ENCODE measurements at places on chromosomes 1 and 21.

DNA sequence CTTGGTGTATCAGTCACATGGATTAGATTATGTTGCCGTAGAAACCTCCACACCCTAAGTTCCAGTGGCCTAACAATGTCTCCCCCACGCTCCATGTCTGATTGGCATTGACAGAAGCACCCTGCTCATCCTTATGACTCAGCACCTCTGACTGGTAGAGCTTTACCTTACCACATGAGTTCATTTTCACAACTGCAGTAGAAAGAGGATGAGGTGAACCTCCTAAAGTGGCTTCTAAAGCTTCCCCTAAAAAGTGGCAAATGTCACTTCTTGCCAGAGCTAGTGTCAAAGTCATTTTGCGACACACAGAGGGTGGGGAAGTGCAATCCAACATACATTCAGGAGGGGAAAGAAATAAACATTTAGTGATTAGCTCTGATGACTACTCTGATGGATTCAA is 30.6 kb upstream of the LYPD8 start:
- DNase-seq = no peak

GRCh38 chr1:40620586-40621210 is 44.8 kb downstream of the RIMS3 start:
- no peak for DNase-seq

DNA sequence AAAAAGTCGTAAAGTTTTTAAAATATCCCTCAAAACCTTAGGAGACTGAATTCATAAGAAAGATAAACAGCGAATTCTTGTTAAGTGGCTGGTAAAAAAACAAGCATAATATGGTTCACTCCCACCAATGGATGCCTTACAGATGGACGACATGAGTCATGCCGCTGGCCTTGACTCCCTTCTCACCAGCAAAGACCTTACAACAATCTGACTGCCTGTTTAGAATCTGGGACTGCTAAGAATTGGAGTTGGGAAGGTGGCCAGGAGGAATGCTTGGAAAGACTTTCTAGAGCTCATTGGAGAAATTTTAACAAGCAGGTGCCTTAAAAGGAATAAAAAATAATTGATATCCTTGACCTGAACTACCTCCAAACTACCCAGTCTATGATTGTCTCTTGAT is 206.9 kb upstream of the FMN2 start:
- DNase-seq = no peak

GRCh38 chr1:158126425-158126824 is 54.3 kb upstream of the CD1D start:
- DNase-seq = no peak

DNA sequence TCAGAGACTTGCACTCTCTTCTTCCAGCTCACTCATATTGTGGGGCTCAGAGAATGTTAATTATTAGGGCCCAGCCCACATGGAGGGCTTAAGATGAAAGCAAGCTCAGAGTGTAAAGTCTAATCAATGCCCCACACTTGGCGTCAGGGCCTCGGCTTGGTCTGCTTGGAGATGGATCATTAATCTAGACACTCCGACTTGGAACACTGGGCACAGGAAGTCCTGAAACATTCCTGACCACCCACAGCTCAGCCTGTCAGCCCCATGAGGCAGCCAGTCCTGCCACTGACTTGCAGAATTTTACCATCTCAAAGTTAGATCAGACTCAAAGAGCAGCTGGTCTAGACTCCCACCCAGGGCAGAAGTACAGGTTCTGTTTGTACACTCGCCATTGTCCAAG is 69.8 kb upstream of the TRABD2B start:
- DNase-seq = no peak

DNA sequence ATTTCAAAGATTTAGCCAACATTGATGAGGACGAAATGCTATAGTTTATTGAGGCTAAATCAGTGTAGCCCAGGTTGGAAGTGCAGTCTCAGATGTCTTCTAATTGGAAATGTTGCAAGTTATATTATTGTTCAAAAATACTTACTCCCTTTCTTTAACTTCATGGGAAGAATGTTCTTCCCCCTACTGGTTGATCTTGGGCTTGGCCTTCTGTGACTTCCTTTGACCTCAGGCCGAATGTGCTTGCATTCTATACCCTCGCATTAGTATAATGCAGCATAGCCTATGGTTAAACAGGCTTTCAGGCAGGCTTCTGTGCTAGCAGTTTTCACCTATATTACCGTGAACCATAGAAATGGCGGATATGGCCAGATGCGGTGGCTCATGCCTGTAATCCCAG is 77.3 kb downstream of the RPE65 start:
- DNase-seq = no peak

GRCh38 chr1:21084111-21084810 is 92.4 kb downstream of the EIF4G3 start:
- DNase-seq = no peak

DNA sequence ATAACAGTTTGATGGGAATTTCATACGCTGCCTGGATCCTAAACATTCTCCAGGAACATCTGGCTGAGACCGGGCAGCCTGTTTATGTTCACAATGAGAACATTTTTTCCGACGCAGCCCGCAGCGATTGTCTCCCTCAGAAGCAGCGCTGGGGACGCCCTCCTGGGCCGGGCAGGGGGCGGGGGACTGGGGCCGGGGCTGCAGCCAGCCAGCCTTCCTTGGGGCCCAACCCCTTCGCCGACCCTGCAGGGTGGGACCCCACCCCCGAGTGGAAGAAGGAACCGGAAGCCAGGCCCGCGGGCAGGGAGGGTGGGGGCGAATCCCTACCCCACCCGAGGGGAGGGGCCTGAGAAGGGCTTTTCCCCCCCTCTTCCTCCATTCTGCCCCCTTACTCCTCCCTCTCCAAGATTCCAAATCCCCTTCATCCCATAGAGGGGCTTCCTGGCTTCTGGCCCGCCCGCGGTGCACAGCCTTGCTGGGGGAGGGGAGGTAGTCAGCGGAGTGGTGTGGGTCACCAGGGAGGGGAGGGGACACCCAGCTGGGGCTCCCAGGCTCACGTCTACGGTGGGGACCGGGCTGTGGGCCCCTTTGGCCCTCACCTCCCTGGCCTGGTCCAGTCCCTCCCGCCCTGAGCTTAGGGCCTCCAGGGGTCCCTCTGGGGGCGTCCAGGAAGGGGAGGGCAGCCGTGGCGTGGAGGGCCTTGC is 60.6 kb downstream of the WNT9A start:
- peak; percentile 30 for DNase-seq

GRCh38 chr1:17958704-17959103 is 148.9 kb upstream of the IGSF21 start:
- DNase-seq = no peak

DNA sequence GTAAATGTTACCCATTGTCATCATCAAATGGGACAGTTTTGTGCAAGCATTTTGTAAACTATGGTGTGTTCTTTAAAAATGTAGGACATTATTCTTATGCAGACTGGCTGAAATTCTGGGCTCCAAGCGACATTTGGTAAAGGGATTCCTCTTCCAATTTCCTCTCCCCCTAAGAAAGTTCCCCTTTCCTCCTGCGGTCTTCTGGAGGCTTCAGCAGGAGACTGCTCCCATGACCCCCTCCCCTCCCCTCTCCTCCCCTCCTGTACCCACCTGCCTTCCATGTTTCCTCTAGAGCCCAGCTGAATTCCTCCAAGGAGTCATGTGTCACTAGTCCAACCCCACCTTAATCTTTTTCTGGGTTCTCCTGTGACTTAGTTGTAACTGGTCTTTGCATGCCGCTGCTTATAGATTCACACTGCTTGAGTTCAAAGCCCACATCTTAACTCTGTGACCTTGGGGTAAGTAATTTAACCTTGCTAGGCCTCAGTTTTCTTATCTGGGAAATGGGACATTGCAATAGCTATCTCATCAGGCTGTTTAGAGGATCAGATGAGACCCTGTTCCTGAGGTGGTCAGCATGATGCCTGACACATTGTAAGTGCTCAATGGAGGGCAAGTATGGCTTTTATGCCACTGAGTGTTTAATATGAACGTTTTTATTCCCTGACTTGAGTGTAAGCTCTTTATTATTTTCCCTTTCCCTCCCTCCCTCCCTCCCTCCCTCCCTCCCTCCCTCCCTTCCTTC is 69.9 kb upstream of the WDR26 start:
- no peak for DNase-seq

DNA sequence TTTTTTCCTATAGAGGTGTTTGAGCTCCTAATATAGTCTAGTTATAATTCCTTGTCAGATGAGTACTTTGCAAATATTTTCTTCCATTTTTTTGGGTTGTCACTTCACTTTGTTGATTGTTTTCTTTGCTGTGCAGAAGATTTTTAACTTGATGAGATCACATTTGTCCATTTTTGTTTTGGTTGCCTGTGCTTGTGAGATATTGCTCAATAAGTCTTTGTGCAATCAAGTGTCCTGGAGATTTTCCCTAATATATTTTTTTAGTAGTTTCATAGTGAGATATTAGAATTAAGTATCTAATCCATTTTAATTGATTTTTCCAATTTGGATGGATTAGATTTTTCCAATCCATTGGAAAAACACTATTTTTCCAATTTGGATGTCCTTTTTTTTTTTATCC is 1395.5 kb downstream of the PLA2G4A start:
- no peak for DNase-seq

DNA sequence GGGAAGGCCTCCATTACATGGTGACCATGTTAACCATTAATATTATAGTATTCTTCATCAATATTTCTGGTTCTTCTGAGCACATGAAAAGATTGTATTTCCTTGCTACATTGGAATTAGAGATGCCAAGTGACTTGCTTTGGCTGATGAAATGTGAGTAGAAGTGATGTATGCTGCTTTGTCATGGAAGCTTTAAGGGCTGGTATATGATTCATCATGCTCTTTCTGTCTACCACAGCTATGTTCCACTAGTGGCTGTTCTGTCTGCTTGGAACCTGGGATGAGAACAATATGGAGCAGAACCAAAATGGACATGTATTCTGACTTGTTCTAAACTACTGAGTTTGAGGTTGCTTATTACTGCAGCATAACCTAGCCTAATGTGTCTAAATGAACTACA is 163.3 kb downstream of the TM2D1 start:
- DNase-seq = no peak

GRCh38 chr1:106055855-106056254 is 1000.6 kb upstream of the PRMT6 start:
- no peak for DNase-seq

- DNase-seq = no peak
Observed at GRCh38 chr1:171965777-171966176, 124.5 kb downstream of the DNM3 start.

DNA sequence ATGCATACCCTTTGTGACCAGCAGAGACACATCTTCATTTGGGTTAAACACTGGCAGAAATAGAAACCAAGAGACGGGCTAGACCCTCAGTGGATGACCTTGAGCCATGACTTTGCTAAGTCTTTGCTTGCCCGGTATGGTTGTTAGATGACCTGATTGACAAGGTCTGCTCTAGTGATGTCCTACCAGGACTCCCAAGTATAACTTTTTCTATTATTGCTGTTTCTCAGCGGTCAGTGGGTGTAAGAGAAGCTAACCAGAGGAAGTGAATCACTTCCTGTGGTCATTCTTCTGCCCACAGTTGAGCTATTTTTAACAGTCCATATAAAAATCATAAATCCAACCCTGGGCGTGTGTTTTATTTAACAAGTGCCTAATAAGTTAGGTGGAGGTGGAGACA is 126.2 kb upstream of the ETS2 start:
- DNase-seq = no peak

DNA sequence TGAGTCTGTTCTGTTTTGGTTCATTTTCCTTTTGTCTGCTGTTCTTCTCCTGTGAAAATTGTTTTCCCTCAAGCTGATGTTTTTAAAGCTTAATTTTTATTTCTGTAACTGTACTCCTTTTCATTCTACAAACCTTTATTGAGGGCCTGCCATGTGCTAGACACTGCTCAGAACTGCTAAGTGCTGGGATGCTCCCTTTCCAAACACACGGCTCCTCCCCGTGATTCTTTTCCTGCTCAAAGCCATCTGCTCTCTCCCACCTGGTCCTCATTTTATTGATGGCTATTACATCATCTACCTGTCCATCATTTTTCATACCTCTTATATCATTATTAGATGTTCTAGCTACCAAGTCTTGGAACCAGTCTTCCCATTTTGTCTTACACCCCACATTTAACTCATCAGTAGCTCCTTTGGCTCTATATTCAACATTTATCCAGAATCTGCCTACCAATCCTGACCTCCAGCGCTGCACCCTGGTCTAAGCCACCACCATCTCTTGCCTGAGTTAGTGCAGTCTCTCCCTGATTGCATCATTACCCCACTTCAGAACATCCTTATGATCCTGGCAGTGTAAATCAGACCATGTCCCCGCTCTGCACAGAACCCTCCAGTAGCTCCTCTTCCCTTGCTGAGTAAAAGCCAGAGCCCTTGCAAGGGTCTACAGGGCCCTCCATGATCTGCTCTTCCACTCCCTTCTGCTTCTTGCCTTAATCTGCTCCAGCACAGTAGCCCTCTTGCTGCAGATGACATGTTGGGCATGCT is 118.1 kb downstream of the CACNA1E start:
- DNase-seq = no peak

- DNase-seq = no peak
Observed at GRCh38 chr1:10774615-10775310, 21.7 kb downstream of the CASZ1 start.

- DNase-seq = no peak
Observed at GRCh38 chr1:175192111-175192629, 406 bp downstream of the KIAA0040 start.

- no peak for DNase-seq
Observed at GRCh38 chr1:223827193-223827663, 18.5 kb downstream of the TP53BP2 start.

DNA sequence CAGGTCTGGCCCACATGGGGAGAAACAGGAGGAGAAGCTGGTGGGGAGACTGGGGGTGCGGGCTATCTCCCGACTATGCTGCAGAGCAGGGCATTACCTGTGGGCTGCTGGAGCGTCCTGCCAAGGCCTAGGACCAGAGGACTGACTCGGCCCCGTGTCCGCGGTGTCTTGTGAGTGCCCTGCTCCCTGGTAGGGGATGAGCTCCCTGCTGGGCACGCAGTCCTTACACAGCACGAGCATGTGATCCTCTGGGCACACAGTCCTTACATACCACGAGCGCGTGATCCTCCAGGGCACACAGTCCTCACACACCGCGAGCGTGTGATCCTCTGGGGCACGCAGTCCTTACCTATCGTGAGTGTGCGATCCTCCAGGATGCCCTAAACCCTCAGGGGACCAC is 31.8 kb upstream of the CSF3R start:
- DNase-seq = no peak

DNA sequence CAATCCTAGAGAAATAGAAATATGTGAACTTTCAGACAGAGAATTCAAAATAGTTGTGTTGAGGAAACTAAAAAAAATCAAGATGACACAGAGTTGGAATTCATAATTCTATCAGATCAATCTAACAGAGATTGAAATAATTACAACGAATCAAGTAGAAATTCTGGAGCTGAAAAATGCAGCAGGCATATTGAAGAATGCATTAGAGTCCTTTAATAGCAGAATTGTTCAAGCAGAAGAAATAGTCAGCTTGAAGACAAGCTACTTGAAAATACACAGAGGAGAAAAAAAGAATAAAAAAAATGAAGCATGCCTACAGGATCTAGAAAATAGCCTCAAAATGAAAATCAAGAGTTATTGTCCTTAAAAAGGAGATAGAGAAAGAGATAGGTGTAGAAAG is 347.1 kb downstream of the NCAM2 start:
- DNase-seq = no peak

All from AG04450 (cell line).